ENCODE measurements at places on chromosomes 1 and 21.
A peak's percentile ranks its signal among the peaks of the same experiment; 100 is the strongest.

GRCh38 chr1:94798054-94798453 is 22.1 kb upstream of the SLC44A3 start:
- H3K27me3 ChIP-seq, result no peaks in the 10 kb centered on the region
- H3K4me3 ChIP-seq, result no peak overlapping the region
- H3K4me1 ChIP-seq, result peaks cover 12% of the 10 kb centered on the region
- H3K36me3 ChIP-seq, result peaks cover 8% of the 10 kb centered on the region
- no peak for DNase-seq

GRCh38 chr1:227559499-227559898 is 3.9 kb upstream of the ZNF678 start:
- no peak for DNase-seq
- no peak overlapping the region for H3K4me3 ChIP-seq
- no peaks in the 10 kb centered on the region for H3K36me3 ChIP-seq
- peaks cover 3% of the 10 kb centered on the region for H3K4me1 ChIP-seq

GRCh38 chr1:231078250-231078649 is 38.2 kb upstream of the FAM89A start:
- no peak overlapping the region for H3K27ac ChIP-seq
- no peaks in the 10 kb centered on the region for H3K4me1 ChIP-seq
- H3K4me3 ChIP-seq, result no peak overlapping the region
- H3K36me3 ChIP-seq, result no peaks in the 10 kb centered on the region

- no peaks in the 10 kb centered on the region for H3K36me3 ChIP-seq
- H3K4me1 ChIP-seq, result no peaks in the 10 kb centered on the region
- H3K4me3 ChIP-seq, result no peak overlapping the region
- H3K27me3 ChIP-seq, result no peaks in the 10 kb centered on the region
- no peak for DNase-seq
- no peak overlapping the region for H3K27ac ChIP-seq
These were observed 15.4 kb downstream of the GJA4 start for GRCh38 chr1:34808051-34808810.

DNA sequence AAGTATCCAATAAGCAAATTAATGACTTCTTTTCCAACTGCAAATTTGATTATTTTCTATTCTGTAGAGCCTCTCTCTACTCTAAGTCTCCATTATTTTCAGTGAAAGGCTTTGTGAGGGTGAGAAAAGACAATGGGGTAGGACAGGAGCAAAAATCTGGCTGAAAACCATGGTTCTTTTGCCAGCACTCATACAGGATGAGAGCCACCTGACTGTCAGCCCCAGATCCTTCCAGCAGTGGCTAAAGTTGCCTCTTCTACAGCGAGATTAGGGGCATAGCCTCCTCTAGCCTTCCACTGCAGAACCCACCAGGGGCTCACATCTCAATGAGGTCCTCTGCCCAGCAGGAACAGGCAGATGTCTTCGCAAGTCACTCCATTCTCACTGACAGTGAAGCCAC is 23.7 kb downstream of the NMNAT2 start:
- no peaks in the 10 kb centered on the region for H3K36me3 ChIP-seq
- no peaks in the 10 kb centered on the region for H3K27me3 ChIP-seq
- DNase-seq, result no peak
- H3K4me1 ChIP-seq, result no peaks in the 10 kb centered on the region
- no peak overlapping the region for H3K27ac ChIP-seq

DNA sequence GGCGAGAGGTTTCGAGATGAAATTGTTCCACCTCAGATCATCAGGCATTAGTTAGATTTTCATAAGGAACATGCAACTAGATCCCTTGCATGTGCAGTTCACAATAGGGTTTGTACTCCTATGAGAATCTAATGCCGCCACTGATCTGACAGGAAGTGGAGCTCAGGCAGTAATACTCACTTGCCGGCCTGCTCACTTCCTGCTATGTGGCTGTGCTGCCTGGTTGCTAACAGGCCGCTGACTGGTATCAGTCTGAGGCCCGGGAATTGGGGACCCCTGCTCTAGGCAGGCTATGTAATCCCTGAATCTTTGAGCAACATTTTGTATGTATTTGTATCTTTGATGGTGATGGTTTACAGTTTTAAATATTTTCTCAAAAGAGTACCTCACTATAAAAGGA is 32.5 kb downstream of the XKR8 start:
- H3K4me1 ChIP-seq, result no peaks in the 10 kb centered on the region
- H3K4me3 ChIP-seq, result no peak overlapping the region
- H3K36me3 ChIP-seq, result peaks cover 14% of the 10 kb centered on the region
- DNase-seq, result peak; percentile 15

- H3K4me1 ChIP-seq, result no peaks in the 10 kb centered on the region
- H3K4me3 ChIP-seq, result no peak overlapping the region
- DNase-seq, result peak; percentile 16
- no peaks in the 10 kb centered on the region for H3K27me3 ChIP-seq
- H3K27ac ChIP-seq, result no peak overlapping the region
These were observed 471.8 kb upstream of the PRMT6 start for GRCh38 chr1:106584676-106585075.

DNA sequence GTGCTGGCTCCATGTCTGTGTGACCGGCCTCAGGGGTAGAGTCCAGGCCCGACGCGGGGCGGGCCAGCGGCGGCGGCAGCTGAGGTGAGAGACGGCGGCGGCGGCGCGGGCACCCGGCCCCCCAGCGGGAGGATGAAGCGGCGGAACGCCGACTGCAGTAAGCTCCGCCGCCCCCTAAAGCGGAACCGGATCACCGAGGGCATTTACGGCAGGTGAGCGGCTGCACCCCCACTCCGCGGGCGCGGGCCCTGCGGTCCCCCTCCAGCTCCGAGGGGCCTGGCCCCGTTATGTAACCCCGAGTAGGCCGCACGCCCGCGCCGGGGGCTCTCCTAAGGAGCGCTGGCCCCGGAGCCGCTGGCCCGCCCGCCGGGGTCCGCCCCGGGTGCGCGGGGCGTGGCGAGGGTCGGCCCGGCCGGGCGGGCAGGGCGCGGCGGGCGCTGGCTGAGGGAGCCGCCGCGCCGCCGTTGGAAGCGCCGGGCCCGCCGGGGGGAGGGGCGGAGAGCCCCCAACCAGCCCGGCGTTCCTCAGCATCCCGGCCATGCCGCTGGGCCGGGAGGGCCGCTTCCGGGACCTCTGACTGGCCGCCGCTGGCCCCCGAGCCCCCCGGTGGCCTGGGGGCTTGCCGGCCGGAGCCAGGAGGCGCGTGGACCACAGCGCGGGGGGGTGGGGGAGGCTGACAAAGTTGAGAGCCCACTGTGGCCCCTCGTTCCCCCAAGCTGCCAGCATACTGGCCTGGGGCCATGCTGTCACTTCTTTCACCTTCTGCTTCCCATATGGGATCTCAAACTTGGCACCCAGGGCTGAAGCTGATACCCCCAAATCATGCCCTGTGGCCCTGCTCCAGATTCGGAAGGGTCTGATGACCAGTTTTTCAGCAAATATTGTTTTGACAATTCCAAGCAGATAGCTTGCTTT is 527 bp downstream of the MACO1 start:
- peak overlapping the region; percentile 86 for H3K27ac ChIP-seq
- H3K27me3 ChIP-seq, result no peaks in the 10 kb centered on the region
- H3K36me3 ChIP-seq, result no peaks in the 10 kb centered on the region
- peaks cover 22% of the 10 kb centered on the region for H3K4me1 ChIP-seq

GRCh38 chr1:26102526-26102925 is 9.1 kb upstream of the PDIK1L start:
- DNase-seq, result no peak
- H3K27me3 ChIP-seq, result no peaks in the 10 kb centered on the region
- peaks cover 23% of the 10 kb centered on the region for H3K4me1 ChIP-seq
- no peak overlapping the region for H3K4me3 ChIP-seq
- H3K27ac ChIP-seq, result no peak overlapping the region

GRCh38 chr21:37827913-37828312 is 88.3 kb downstream of the KCNJ6 start:
- H3K4me3 ChIP-seq, result no peak overlapping the region
- no peaks in the 10 kb centered on the region for H3K27me3 ChIP-seq
- H3K27ac ChIP-seq, result peak overlapping the region; percentile 44
- H3K36me3 ChIP-seq, result no peaks in the 10 kb centered on the region
- peaks cover 4% of the 10 kb centered on the region for H3K4me1 ChIP-seq

DNA sequence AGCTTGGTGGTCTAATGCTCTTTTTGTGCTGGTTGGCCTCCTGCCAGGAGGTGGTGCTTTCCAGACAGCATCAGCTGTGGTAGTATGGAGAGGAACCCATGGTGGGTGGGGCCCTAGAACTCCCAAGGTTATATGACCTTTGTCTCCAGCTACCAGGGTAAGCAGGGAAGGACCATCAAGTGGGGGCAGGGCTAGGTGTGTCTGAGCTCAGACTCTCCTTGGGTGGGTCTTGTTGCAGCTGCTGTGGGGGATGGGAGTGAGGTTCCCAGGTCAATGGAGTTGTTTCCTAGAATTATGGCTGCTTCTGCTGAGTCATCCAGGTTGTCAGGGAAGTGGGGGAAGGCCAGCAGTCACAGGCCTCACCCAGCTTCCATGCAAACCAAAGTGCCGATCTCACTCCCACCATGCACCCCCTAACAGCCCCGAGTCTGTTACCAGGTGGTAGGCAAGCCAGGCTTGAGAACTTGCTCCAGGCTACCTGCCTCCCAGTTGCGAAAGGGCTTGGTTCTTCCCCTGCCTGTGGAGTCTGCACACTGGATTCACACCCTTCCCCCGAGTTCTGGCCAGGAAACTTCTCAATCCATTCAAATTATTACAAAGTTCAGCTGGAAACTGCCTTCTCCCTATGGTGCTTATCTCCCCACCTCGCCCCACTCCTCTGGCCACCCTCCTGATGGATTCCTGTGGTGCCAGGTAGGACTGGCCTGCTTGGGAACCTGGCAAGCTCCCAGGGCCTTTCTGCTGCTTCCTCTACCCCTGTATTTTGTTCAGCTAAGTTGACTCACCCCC is 37.8 kb downstream of the DRAM2 start:
- H3K4me1 ChIP-seq, result no peaks in the 10 kb centered on the region
- no peak overlapping the region for H3K4me3 ChIP-seq
- H3K27me3 ChIP-seq, result no peaks in the 10 kb centered on the region
- H3K36me3 ChIP-seq, result no peaks in the 10 kb centered on the region

GRCh38 chr21:31349208-31349607 is 5.1 kb upstream of the TIAM1 start:
- H3K27me3 ChIP-seq, result peaks cover 7% of the 10 kb centered on the region
- H3K4me3 ChIP-seq, result no peak overlapping the region
- no peak overlapping the region for H3K27ac ChIP-seq
- no peaks in the 10 kb centered on the region for H3K4me1 ChIP-seq
- H3K36me3 ChIP-seq, result no peaks in the 10 kb centered on the region

GRCh38 chr1:58773406-58773840 is 10.4 kb downstream of the JUN start:
- no peak overlapping the region for H3K27ac ChIP-seq
- no peak overlapping the region for H3K4me3 ChIP-seq
- DNase-seq, result peak; percentile 29
- H3K36me3 ChIP-seq, result no peaks in the 10 kb centered on the region
- no peaks in the 10 kb centered on the region for H3K4me1 ChIP-seq
- no peaks in the 10 kb centered on the region for H3K27me3 ChIP-seq

DNA sequence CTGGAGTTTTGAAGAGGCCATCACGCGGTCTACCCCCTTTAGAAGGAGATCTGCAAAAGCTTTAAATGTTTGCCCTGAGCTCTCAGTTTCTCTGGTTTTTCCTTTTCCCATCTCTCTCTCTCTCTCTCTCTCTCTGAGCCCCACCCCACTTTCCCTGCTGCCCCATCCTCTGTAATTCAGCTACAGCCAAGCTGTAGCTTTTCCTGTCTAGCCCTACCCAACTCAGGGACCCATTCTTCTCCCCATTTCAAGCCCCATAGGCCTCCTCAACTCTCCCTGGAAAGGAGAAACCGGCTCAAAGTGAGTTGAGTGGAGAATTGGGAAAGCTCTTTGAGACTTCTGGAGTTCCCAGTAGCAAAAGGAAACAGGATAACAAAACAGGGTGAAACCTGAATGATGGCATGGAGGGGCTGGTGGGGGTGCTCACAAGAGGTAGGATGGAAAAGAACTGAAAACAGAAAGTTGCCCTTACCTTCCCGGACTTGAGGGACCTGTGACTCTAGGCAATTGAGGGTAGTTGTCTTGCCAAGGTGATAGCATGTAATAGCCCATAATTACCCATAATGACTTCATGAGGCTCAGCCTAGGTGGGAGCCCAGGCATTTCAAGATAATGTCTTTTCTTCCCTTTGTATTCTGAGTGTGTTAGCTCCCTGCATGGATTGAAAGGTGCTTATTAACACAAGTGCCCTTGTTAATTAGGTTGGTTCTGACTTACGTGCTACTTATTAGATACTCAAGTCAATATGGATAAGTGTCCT is 84.9 kb downstream of the SLC16A1 start:
- no peaks in the 10 kb centered on the region for H3K36me3 ChIP-seq
- H3K27me3 ChIP-seq, result no peaks in the 10 kb centered on the region
- H3K4me1 ChIP-seq, result peaks cover 34% of the 10 kb centered on the region
- peak overlapping the region; percentile 34 for H3K27ac ChIP-seq
- H3K4me3 ChIP-seq, result no peak overlapping the region
- peak; percentile 73 for DNase-seq

DNA sequence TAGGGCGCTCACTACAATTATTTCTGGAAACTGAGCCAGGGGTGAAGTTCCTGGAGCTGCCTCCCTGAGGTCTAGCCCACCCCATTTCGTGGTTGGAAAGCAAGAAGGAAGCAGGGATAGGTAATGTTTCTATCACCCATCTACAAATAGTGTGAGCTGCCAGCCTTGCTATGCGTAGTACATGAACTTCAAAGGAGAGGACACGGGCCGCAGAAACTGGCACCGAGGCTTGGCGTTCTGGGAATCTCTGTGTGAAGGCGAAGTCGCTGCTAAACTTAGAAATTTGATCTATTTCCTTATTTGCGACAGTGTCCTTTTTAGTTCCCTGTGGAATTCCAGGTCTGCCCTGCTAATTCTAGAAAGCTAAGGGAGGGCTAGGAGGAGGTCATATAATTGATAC is 49.6 kb upstream of the NTPCR start:
- H3K27me3 ChIP-seq, result no peaks in the 10 kb centered on the region
- DNase-seq, result peak; percentile 11
- no peaks in the 10 kb centered on the region for H3K36me3 ChIP-seq

DNA sequence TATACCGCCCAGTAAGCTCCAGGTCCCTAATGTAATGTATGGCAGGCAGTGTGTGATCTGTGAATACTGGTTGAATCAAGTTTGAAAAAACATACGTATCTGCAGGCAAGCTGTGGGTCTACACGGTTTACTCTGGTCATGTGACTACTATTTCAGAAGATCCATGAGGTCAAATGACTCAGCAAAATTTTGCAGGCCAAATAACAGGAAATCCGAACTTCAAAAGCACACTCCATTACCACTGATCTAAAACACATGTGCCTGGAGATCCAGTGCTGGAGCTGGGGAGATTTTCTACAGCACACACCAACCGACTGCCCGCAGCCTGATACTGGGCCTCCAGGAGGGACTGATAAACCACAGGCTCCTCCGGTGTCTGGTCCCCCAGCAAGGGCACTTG is 64.5 kb upstream of the SLC44A3 start:
- no peaks in the 10 kb centered on the region for H3K36me3 ChIP-seq
